Brain (organoid and tissue), 16 donors: ENCODE measurements at places on chromosomes 3 and 15.
A peak's percentile ranks its signal among the peaks of the same experiment; 100 is the strongest.

DNA sequence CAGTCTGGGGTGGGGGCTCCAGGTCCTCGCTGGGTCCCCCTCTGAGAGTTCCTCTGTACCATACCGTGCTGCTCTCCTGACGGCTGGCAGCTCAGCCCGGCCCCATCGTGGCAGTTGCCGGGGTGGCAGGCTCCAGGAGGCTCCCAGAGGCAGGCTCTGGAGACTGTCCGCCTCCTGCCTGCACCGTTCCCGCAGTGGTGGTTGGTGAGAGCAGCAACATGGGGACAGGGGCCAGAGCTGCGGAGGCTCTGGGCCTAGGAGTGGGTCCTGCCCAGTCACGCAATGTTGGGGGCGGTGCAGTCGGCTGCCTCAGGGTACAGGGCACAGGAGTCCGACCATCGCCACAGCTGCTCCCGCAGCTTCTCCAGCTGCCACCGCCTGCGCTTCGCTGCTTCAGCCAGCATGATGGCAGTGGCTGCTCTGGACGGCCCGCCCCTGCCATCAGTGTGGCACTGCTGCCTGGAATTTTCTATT is 492.7 kb downstream of the AGBL1 start:
- DNase-seq = no peak

- DNase-seq = no peak
Observed at GRCh38 chr15:82081914-82082762, 36.3 kb upstream of the MEX3B start.

GRCh38 chr3:38119821-38120692 is 16.9 kb downstream of the ACAA1 start:
- DNase-seq = no peak

DNA sequence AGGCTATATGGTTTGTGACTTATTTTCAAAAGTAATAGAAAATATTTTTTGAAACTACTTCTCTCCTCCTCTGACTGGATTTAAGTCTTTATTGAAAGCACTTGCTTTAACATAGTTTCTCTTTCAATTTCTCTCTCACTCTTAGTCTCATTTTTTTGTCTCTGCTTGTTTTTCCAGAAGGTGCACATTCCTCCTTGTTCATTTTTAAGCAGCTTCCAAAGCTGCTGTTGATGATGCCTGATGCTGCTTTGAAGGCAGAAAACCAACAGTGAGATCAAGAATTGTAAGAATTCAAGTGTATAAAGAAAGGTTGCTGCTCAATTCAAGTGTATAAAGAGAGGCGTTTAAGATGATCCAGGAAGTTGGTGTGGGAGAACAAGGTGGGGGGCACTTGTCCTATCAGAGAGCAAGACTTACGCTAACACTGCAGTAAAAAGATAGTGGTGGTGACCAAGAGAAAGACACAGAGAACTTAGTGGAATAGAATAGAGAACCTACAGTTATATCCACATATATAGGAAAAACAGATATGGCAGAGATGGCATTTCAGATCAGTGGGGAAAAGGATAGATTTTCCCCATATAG is 12.1 kb downstream of the NR2C2 start:
- no peak for DNase-seq

DNA sequence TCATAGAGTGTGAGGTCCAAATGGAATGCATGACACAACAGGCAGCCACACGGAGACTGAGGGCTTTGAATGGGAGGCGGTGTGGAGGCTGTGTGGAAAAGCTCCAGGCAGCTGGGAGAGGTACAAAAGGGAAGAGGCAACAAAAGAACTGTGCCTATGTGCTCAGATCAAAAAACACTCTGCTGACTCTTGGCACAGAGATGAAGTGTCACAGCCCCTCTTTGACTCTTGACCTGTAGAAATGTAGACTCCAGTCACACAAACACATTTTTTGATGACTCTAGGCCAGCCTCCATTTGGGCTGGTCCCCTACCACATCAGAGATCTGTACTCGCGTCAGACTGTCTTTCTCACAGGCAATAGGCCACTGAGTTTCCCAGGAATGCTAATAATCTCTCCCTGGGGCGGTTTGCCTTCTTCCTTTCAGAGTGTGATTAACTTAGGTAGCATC is 456.0 kb downstream of the TUSC7 start:
- no peak for DNase-seq

GRCh38 chr3:130276203-130276803 is 69.2 kb upstream of the COL6A5 start:
- DNase-seq = peak; percentile 54

GRCh38 chr3:76300746-76301145 is 515.4 kb upstream of the ZNF717 start:
- no peak for DNase-seq

DNA sequence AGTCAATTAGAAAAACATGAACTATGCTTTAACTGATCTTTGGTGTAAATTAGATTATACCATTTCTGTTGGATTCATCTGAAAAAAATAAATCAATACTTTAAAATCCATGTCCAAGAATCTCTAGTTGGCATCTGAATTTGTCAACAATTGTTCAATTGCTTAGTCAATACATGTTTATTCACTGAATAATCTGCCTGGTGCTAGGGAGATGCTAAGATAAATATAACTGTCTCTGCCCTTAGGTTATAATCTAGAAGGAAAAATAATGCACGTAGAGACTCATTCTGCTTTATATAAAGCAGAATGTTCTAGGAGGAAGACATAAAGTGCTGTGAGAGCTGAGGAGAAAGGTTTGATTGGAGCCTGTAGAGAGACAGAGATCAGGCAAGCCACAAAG is 537.2 kb upstream of the IL12A start:
- no peak for DNase-seq

- DNase-seq = no peak
Observed at GRCh38 chr15:84881520-84881830, 3.0 kb upstream of the SLC28A1 start.

DNA sequence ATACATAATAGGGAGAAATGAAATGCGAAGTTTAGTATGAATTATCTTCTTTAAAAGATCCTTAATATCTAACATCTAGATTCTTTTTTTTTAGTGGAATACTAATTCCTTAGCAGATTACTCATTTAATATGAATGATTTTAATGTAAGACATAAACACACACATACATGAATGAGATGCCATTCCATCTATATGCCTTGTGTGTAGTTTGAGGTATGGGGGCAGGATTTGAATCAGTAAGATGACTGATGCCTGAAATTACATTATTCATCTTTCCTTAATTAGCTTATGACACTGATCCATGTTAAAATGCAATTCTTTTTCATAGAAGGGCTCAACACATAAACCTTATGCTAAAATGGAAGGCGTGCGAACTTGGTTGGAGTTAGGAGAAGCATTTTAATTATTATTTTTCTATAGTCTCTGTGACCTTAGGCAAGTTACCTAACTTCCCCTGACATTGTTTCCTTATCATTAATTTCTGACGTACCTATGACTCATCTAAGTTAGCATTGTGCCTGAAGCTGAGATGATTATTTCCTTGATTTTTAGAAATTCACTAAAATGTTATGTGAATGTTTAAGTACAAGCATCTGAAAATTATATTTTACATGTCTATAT is 10.8 kb upstream of the BNIP2 start:
- DNase-seq = no peak

GRCh38 chr3:178137206-178137605 is 399.0 kb upstream of the KCNMB2 start:
- DNase-seq = no peak
